ENCODE measurements at places on chromosomes 16 and 17.

DNA sequence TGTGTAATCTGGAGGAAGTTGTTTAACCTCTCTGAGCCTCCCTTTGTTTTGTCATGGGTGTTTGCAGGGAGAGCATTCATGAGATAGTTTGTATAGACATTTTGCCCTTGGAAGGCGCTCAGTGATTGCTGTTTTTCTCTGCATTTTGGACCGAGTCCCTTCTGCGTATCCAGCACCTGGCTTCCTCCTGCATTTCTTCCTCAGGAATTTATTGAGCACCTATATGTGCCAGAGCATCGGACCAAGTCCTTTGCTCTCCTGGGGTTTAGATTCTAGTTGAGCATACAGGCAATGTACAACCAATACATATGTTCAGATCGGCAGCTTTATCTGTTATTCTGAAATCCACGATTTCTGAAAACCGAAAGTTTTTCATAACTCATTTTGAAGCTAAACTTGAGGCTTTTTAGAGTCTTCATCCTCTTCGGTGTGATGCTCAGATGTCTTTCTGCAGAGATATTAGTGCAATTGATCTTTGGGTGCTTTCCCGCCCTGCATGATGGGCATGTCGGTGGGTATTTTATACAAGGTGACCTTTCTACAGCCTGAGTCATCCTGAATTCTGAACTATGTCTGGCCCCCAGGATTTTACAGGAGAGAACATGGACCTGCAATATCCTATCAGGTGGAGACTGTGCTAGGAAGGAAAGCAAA is 4.1 kb downstream of the IL4R start:
- no peak for DNase-seq

DNA sequence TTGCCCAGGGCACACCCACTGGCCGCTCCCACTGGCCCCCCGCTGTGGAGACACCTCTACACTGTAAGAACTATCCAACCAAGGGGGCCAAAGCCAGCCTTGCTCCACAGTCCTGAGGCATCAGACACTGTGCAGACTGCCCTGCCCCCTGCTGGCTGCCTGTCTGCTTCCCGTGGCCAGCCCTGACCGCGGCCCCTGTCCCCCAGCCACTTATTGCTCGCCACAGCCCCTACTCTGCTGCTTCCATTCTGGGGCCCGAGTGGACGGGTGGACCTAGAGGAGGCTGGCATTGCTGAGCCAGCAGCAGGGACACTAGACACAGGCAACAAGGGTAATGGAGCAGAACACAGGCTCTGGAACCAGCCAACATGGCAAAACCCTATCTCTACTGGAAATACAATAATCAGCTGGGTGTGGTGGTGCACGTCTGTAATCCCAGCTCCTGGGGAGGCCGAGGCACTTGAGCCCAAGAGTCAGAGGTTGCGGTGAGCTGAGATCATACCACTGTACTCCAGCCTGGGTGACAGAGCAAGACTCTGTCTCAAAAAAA is 19.7 kb upstream of the LRRC37A3 start:
- DNase-seq, result no peak

- DNase-seq, result no peak
These were observed 1108.5 kb upstream of the EEF2KMT start for GRCh38 chr16:6206080-6206479.

- no peak for DNase-seq
These were observed 8.6 kb upstream of the UBE2I start for GRCh38 chr16:1300664-1301476.

DNA sequence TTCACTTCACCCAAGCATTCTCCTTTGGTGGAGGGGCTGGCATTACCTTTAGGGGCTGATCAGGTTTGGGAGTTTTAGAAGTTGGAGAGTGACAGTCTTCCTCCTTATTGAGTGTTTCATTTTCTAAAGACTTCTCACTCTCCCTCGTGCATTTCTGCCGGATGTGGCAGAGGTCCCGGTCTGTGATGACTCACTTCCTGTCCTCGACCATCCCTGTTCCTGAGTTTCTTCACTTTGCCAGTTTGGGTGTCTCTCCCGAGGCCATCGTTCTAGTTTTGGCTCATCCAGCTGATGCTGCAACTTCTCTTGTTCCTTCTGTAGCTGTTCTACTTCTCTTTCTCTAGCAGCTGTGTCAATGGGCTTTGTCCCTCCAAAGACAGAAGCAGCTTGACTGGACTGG is 104.3 kb downstream of the PHKB start:
- DNase-seq, result peak; percentile 72

All from pons (tissue), 1 donor.